Activated naive CD8-positive, alpha-beta T cell treated with anti-CD3 and anti-CD28 coated beads, Interleukin-2, amount 10 ng/mL, durations not matched to agents 7 days and 5 days (primary cell): ENCODE measurements at places on chromosomes 11 and 22.
A peak's percentile ranks its signal among the peaks of the same experiment; 100 is the strongest.

GRCh38 chr11:101885631-101886030 lies 29.2 kb upstream of the CEP126 start:
- H3K36me3 ChIP-seq = no peaks in the 10 kb centered on the region
- DNase-seq = no peak
- no peaks in the 10 kb centered on the region for H3K4me1 ChIP-seq
- H3K27ac ChIP-seq = no peak overlapping the region
- H3K4me3 ChIP-seq = no peak overlapping the region

DNA sequence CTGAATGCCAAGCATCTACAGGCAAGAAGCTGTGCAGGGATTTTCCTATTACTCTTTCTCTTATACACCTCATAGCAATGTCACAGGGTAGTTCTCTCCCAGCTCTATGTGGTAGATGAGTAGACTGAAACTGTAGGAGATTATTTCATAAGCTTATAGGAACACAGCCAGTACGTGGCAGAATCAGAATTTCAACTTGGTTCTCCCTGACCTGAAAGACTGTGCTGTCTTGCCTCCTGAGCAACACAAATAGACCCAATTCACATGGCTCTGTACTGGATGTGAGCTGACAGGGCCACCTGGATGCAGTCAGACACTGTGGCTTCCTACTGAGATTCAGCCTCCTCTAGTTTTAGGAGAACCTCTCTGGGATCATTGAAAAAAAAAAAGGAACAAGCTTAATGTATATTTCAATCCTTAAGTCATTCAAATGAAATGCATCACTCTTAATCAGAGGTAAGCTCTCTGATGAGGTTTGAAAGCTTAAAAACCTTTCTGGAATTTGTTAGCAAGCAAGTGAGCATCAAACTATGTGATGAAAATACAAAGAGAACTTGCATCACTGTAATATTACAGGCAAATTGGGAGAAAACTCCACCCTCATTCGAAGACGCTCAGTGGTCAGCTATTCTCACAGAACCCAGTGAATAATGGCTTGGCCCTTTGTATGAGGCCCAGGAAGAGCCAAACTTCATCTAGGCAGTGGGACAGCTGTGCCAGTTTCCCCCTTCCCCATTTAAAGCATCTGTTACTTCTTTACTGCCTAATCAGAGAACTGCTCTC lies 1039.3 kb downstream of the NTM start:
- no peaks in the 10 kb centered on the region for H3K36me3 ChIP-seq
- H3K27me3 ChIP-seq = no peaks in the 10 kb centered on the region
- H3K4me3 ChIP-seq = no peak overlapping the region

GRCh38 chr11:9899676-9900075 lies 235.8 kb downstream of the SWAP70 start:
- H3K27me3 ChIP-seq = no peaks in the 10 kb centered on the region
- H3K27ac ChIP-seq = no peak overlapping the region
- no peaks in the 10 kb centered on the region for H3K4me1 ChIP-seq
- H3K36me3 ChIP-seq = no peaks in the 10 kb centered on the region
- DNase-seq = no peak
- H3K4me3 ChIP-seq = no peak overlapping the region

- H3K27me3 ChIP-seq = no peaks in the 10 kb centered on the region
- peaks cover 35% of the 10 kb centered on the region for H3K4me1 ChIP-seq
- peak overlapping the region; percentile 93 for H3K4me3 ChIP-seq
- H3K36me3 ChIP-seq = peaks cover 19% of the 10 kb centered on the region
- no peak for DNase-seq
- peak overlapping the region; percentile 99 for H3K27ac ChIP-seq
Measured at GRCh38 chr11:71929491-71929890, 645 bp downstream of the RNF121 start.

GRCh38 chr22:36160499-36160942 lies at the start of gene APOL3:
APOL3 (minus strand) TSS chr22:36160755; CDS start chr22:36149055, 11,700 bp downstream.
- DNase-seq = no peak
- H3K27ac ChIP-seq = peak within 1 kb of the TSS; percentile 91
- no peaks in the 10 kb centered on the region for H3K27me3 ChIP-seq
- peaks cover 19% of the 10 kb centered on the region for H3K36me3 ChIP-seq
- peaks cover 78% of the 10 kb centered on the region for H3K4me1 ChIP-seq

DNA sequence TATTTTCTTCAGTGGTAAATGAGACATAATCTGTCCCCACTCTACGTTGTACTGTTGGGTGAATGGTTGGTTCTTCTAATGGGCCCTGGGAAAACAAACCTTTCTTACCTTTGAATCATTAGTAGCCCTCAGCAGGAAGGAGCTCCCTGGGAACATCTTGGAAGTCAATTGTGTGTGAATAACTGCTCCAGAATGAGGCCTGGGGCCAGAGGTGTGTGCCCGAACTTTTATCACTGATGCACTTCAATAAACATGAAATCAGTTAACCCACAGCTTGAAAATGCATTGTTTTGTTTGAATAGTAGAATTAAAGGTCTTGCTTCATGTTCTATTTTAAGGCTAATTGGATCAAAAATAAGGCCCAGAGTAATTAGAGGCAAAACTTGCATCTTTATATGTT lies 67.1 kb downstream of the NAV2 start:
- no peak overlapping the region for H3K27ac ChIP-seq
- H3K4me3 ChIP-seq = no peak overlapping the region
- H3K27me3 ChIP-seq = peaks cover 52% of the 10 kb centered on the region
- peaks cover 3% of the 10 kb centered on the region for H3K4me1 ChIP-seq
- no peaks in the 10 kb centered on the region for H3K36me3 ChIP-seq

DNA sequence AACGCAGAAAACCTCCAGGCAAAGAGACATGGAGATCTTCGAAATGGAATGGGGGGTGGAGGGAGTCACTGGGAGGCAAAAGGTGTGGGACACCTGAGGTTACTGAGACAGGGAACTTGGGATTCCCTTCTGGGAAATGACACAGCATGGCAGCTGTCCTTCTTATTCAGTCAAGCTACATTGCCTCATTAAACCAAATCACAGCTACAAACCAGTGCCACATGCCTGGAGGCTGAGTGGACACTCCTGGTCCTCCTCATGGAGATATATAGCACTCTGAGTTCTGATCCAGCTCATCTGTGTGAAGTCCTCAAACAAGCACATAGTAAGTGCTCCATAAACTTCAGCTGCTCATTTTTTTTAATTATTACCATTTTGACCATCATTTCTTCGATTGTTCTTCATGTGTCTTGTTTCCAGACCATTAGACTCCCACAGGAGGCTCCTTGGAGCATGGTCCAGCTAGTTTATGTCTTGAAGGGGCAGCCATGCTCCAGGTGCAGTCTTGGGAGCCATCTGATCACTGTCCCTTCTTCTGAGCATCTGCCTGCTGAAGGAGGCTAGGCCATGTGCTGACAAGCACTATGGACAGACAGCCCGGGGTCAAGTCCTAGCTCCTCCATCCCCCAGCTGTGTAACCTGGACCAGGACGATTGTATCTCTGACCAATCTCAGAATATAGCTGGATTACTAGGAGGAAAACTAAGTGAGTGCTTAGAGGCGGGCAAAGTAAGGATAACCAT lies 9.7 kb upstream of the FXYD2 start:
- H3K4me1 ChIP-seq = peaks cover 30% of the 10 kb centered on the region
- no peaks in the 10 kb centered on the region for H3K36me3 ChIP-seq
- H3K4me3 ChIP-seq = no peak overlapping the region
- H3K27me3 ChIP-seq = peaks cover 8% of the 10 kb centered on the region

DNA sequence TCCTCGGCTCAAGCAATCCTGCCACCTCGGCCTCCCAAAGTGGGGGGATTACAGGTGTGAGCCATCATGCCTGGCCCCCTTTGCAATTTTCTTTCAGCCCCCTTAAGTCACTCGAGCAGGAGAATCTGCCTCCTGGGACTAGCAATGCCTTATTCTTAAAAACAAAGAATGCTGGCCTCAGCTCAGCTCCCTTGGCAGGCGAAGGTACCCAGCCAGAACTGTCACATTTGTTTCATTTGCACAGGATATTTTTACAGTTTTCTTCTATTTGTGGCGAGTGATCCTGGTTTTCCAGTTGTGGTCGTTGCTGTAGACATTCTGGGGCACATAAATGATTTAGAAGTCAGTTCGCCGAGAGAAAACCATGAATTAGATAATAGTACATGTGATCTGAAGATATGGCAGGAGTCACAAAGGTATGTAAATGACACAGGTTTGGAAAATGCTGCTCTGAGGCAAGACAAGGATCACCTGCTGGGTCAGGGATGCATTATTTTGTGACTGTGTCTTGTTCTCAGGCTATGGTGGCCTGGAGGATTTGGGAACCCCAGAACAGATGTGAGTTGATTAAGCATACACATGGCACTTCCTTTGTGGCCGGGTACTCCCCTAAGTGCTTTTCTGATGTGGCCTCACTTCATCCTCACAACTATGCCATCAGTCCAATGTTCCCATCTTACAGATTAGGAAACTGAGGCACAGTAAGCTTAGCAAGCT lies 51.2 kb upstream of the SLC22A12 start:
- H3K4me3 ChIP-seq = no peak overlapping the region
- no peaks in the 10 kb centered on the region for H3K36me3 ChIP-seq
- H3K4me1 ChIP-seq = peaks cover 2% of the 10 kb centered on the region
- no peak overlapping the region for H3K27ac ChIP-seq

- H3K27ac ChIP-seq = no peak overlapping the region
- DNase-seq = no peak
- no peaks in the 10 kb centered on the region for H3K27me3 ChIP-seq
- no peak overlapping the region for H3K4me3 ChIP-seq
- H3K36me3 ChIP-seq = peaks cover 13% of the 10 kb centered on the region
Measured at GRCh38 chr11:28231475-28231874, 123.3 kb downstream of the METTL15 start.
